ENCODE measurements at places on chromosomes 1 and 21.
A peak's percentile ranks its signal among the peaks of the same experiment; 100 is the strongest.

DNA sequence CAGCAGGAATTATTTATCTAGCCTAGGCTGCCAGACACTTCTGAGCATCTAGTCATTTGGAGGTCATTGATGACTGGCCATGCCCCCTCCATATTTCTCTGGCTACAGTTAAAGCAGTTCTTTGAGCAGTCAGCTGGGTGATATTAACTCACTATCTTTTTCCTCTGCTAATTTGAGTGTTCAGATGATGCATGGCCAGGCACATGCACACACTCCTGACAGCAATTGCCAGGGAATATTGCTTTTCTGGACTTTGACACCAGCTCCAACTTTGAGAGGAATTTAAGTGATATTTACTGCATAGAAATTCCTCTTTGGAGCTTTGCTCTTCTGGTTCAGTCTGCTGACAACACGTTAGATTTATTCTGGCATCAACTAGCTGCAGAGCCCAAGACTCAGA, 52.6 kb downstream of the CD247 start:
- DNase-seq, result no peak

DNA sequence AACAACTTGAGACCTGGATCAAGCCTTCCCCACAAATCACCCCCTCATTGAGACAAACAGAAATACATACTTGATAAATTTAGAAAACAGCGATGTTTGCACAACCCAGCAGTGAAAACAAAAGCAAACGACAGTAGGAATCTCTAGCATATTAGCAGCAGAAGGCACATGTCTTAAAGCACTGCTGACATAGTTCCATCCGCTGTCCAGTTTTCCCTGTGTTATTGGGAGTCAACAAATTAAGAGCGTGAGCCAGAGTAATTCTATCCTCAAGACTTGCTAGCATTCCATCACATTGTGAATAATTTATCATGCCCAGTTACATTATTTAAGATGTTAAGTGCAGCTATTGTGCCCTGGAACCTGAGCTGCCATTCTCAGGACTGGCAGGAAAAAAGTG, 55.3 kb downstream of the IGSF5 start:
- no peak for DNase-seq

DNA sequence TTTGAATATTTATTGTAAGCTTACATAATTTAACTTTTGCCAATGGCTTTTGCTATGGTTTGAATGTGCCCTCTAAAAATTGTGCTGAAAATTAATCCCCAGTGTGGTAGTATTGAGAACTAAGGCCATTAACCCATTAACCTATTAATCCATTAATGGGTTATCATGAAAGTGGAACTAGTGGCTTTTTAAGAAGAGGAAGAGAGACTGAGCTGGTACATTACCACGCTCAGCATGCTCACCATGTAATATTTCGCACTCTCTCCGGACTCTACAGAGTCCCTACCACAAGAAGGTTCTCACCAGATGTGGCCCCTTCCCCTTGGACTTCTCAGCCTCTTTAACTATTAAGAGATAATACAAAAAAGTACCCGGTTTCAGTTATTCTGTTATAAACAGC, 164.4 kb upstream of the ZRANB2 start:
- DNase-seq, result no peak

GRCh38 chr1:23957096-23957495, 2.5 kb upstream of the PNRC2 start:
- no peak for DNase-seq

- DNase-seq, result no peak
Measured at GRCh38 chr1:228465141-228465540, 22.0 kb upstream of the RNF187 start.

DNA sequence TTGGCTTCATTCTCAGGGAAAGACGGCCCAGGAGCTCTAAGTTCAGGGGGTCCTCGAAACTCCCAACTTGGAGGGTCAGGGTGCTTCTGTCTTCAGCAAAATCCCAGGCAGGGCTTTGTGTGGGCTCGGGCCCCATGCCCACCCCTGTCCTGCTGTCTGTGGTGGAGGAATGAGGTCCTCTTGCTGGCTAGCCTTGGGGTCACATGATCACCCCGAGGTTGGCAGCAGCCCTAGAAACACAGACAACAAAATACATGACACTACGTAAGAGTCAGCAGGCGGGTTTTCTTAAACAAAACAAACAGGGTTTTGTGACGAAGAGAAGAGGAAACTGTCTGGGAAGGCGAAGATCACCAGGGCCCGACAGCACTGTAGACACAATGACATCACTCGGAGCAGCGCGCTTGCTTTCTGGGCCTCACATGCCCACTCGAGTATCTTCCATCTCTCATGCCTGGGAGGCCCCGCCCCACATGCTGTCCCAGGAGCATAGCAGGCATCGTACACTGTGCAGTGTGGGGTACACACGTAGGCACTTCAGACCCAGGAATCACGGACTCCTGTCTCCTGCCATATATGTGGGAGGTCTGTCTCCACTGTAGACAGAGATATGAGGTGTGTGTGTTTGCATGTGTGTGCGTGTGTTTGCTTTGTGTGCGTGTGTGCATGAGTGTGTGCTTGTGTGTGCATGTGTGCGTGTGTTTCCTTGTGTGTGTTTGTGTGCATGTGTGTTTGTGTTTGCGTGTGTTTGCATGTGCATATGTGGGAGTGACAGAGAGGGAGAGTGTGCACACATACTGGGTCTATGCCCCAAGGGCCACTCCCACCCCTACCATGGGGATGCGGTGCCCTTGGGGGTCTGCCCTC, 94.7 kb downstream of the SIK1 start:
- no peak for DNase-seq

DNA sequence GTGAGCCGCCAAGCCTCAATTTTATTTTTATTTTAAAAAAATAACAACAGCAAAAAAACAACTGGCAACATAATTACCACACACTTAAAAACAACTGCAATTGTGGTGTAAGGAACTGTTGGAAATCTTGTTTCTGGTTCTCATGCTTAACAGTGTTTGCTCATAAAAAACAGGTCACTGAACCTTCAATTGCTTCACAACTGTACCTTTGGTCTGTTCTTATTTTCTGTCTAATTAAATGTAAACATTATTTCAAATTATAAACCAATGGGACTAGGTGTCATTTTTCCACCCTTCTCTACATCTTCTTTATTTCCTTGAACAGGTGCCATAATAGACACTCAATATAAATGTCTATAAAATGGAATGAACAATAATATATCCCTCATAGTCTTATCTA, 68.4 kb upstream of the CHRM3 start:
- DNase-seq, result no peak

GRCh38 chr21:30478004-30478403, 2.2 kb downstream of the KRTAP19-1 start:
- no peak for DNase-seq

- no peak for DNase-seq
Measured at GRCh38 chr1:113856401-113856790, 15.1 kb downstream of the PTPN22 start.

DNA sequence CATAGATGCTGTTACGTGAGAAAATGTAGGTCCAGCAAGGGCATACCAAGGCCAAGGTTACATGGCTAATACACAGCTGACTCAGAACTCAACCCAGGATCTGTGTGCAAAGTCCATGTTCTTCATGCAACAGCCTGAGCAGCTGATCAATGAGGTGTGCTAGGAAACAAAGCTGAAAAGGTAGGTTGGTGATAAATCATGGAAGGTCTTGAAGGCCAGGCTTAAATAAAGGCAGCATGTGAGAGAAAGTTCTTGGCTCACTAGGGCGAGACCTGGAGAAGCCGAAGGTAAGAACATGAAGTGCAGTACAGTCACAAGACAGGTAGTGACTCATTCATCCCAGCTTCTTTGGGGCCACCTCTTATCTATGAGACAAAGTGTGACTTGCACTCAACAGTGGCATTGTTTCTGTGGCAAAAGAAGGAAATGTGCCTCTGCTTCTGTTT, 33.4 kb downstream of the TLR5 start:
- no peak for DNase-seq

GRCh38 chr1:81805537-81806431, 5.0 kb downstream of the ADGRL2 start:
- DNase-seq, result no peak

GRCh38 chr1:227762231-227762911, 27.1 kb downstream of the SNAP47 start:
- peak; percentile 63 for DNase-seq

- no peak for DNase-seq
Measured at GRCh38 chr1:118290046-118290445, 105.0 kb upstream of the SPAG17 start.

GRCh38 chr1:168531615-168532345, 12.0 kb downstream of the XCL2 start:
- no peak for DNase-seq

GRCh38 chr21:37912616-37913015, 3.6 kb downstream of the KCNJ6 start:
- no peak for DNase-seq

DNA sequence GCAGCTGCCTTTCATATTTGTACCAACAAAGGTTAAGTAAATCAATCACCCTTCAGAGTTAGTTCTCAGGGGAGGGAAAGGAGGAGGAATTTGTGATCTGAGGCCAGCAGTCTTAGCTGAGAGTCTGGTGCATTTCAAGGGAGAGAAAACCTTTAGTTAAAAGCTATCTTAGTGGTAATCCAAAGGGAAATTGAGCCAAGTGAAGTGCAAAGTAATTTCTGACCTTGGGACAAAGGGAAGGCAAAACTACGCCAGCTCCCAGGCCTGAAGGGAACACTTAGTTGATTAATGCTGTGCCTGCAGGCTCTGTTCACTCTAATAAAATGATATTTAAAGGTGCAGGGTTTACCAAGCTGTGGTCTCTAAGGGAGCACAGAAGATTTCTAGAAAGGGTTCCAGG, 23.1 kb upstream of the FMOD start:
- no peak for DNase-seq

DNA sequence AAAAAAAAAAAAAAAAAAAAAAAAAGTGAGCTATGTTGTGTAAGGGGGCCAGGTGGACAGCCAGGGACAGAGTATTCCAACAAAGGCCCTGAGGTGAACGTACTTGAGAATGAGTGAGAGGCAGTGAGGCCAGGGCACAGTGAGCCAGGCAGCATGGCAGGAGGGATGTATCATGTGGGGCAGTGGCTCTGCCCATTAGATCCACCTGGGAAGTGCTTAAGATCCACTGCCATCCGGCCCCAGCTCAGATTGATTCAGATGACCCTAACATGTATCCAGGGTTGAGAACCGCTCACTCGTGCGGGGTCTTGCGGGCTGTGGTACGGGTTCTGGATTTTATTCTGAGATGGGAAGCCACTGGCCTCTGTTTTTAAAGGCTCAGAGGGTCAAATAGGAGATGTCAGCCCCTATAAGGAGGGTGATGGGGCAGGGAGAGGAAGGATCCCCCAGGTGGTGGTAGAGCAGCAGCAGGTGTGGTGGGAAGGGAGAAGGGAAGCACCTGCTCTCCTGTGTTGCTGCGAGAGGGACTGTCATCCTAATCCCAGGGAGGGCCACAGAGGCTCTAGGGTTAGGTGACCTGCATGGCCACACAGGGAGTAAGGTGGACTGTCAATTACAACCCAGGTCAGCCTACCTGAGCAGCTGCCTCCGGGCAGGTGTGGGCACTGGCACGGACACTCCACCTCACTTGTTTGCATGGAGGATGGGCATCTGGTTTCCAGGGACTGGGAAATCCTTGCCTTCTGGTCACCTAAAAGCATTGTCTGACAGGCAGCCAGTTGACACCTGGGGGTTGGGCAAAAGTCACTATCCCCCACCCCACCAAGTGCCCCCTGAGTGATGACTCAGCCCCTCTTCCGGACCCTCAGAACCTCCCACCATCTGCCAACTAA, 31.6 kb downstream of the CDK18 start:
- DNase-seq, result no peak

DNA sequence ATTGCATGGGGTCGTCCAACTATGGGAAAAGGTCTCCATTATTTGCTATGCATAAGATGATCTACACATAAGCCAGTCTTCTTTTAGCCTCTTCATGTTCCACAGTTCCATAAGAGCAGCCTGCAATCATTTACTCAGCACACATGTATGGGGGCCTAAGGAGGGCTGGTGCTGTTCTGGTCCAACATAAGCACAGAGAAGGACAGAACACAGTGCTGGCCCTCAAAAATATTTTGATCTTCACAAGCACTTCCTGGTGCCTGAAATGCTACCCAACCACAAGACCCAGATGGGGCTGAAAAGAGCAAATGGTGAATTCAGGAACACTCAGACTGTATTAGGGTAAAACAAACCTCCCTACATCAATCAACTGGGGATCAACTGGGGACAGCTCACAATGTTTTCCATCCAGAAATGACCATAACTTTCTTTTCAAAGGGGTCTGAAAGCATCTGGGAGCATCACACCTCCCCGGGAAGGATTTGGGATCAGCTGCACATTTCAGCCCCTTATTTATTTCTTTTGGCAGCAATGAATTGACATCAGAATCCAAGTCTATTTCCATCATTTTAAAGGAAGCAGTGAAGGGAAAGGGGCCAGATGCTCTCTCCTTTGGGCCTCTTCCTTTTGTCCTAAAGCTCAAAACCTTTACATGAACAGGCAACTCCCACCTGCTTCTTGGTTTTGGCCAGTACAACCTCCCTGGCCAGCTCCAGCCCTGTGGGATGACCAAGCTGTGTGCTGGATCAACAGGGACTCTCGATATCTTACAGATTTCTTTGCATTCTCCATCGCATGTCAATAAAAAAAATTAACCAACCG, 45.7 kb downstream of the KCNN3 start:
- no peak for DNase-seq

DNA sequence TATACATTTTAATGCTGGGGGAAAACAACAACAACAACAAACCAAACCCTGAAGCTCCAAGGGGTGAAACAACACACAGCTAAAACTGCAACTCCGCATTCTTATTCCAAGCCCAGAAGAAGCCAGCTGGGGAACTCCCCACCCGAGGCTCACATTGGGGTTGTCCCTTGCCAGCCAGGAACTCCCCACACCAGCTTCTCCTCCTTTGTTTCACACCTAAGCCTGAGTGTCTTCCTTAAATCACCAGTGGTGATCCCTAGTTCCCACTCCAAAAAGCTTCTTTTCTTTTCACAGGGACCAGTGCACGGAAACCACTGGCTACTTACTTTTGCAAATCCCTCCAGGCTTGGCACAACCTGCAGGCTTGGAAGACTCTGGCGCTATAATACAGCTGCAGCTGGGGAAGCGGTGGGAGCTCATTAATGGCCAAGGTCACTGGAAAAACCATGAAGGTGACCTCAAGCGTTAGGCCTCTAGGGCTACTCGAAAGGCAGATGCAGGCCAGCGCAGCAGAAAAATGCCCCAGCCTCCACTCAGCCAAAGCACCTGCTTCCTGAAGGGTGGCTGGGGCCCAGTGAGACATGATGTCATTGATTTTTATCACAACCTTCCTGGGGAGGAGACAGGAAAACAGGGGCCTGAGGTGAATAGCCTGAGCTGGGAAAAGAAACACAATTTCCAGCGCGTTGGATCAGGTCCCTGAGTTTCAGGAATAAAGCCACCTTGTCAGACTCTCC, 40.1 kb downstream of the TLR5 start:
- no peak for DNase-seq

All from stimulated activated CD4-positive, alpha-beta T cell treated with anti-CD3 and anti-CD28 coated beads, Interleukin-1b, Interleukin-23, amount 100 ng/mL, for 1 hour (primary cell).